ENCODE measurements at places on chromosomes 12 and 14. TPM values are rescaled to one million over a fixed set of nuclear protein-coding genes. Genes with fewer than 3 reads are reported as not detected.

The MDM1 gene
- 19.2 TPM for total RNA-seq

The KCNH3 gene
- 1.2 TPM for total RNA-seq

The UNG gene
- 79.9 TPM for total RNA-seq

The OR6C2 gene
- total RNA-seq = not detected

The ZBTB42 gene
- total RNA-seq = 5.4 TPM

The BMP4 gene
- 1.0 TPM for total RNA-seq

The MYH7 gene
- total RNA-seq = not detected

The APOLD1 gene
- total RNA-seq = 7.9 TPM

The CD4 gene
- 232 TPM for total RNA-seq

The PPP2R5E gene
- total RNA-seq = 44.8 TPM

The KRT2 gene
- 0.09 TPM for total RNA-seq

The SLC8A3 gene
- not detected for total RNA-seq

The MANSC4 gene
- not detected for total RNA-seq

The NKX2-1 gene
- total RNA-seq = not detected

The LRP6 gene
- total RNA-seq = 0.80 TPM

The TMEM30B gene
- total RNA-seq = 0.25 TPM

Measured in T-helper 2 cell treated with Interferon-gamma antibody and Interleukin-4, amounts not matched to agents 100 ng/mL and 5 ng/mL, for 36 hours (primary cell).